ENCODE measurements at places on chromosomes 16 and 17.

- no peak for DNase-seq
Observed at GRCh38 chr17:81398176-81398831, 3.0 kb downstream of the BAHCC1 start.

- DNase-seq = no peak
Observed at GRCh38 chr16:79883494-79883893, 283.0 kb upstream of the MAF start.

DNA sequence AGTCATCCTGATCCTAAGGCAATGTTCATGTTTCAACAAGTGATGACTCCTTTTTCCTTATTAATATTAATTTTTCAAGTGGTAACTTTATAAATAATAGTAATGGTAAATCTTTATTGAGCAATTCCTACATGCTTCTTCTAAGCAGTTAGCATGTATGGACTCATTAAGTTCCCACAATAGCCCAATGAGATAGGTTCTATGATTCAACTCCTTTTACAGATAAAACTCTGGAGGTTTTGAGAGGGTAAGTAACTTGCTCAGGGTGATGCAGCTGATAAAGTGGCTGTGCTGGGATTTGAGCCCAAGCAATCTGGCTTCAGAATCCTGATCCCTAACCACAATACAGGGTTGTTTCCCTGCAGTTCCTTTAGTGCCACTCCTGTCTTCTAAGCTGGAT is 25.3 kb downstream of the SLC47A1 start:
- no peak for DNase-seq

DNA sequence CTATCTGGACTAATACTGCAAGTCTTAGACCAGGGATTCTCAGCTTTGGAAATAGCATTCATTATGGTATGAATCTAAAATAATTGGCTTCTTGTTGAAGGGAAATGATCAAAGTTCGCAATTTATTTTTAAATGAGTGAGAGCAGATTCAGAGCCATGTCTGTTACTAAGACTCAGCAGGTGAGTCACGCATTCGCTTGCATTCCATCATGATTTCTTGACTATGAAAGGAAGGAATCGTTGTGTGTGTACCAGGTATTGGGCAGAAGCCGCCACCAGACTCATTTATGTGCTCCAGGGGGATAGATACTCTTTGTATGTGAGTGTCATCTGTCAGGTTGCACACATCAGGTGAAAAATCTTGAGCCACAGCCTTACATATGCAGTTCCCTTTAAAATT is 10.8 kb downstream of the GSG1L2 start:
- DNase-seq = no peak

- DNase-seq = no peak
Observed at GRCh38 chr17:76888661-76889060, 20.5 kb downstream of the MGAT5B start.

DNA sequence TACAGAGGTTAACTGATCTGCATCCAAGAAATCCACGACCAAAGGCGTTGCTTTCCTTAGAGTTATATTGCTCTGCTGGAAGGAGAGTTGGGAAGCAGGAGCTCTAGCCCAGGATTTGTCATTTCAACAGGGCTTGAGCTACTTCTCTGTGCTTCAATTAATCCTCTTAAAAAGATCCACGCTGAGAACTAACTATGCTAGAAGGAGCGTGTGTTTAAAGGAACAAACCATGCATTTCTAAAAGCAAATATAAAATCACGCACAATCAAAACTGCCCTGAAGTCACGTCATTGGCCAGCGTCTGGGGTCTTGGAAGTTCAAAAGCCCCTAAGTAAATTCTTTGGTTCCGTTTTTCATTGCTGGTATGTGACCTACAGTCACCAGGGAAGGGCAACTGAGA is 1.1 kb downstream of the ARL6IP1 start:
- no peak for DNase-seq

DNA sequence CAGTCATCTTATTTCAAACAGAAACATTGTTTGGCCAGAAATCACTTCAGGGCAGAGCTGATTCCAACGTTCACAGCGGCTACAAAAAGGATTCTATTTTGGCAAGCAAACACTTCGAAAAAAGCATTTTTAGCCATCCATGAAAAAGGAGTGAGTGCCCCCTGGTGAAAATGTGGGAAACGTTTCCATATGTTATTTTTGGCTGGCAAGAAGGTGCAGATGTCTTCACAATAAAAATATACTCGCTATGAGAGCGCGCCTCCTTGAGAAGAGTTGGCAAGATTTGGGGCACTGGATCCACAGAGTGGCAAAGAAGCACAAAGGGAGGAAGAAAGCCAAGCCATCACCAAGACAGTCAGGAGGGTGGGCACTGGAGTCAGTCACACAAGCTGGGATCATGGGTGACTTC is 191.1 kb downstream of the CHD9NB start:
- DNase-seq = peak; percentile 39

DNA sequence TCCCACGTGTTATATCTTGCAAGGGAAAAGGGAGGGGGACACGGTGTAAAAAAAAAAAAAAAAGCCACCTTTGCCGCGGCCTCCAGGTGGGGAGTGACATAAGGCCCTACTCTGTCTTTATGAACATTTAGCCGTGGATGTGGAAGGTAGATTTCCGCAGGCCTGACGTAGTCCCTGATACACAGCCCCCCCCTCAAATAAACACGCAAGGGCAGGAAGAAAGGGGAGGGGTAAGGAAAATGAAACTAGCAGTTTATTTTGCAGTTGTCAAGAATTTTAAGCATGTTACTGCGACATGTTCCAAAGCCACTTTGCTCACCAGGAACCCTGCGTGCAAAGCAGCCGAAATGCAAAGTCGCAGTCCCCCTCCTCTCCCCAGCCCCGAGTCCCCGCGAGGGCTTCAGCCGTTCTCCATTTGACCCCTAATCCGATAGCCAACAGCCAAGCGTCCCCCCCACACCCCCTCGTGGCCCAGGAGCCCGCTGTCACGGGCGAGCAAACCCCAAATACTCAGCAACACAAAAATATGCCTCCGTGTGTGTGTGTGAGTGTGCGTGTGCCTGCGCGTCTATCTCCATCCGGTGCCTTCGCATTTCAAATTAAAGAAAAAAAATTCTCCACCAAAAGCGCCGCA is 1.2 kb downstream of the CBX4 start:
- no peak for DNase-seq

DNA sequence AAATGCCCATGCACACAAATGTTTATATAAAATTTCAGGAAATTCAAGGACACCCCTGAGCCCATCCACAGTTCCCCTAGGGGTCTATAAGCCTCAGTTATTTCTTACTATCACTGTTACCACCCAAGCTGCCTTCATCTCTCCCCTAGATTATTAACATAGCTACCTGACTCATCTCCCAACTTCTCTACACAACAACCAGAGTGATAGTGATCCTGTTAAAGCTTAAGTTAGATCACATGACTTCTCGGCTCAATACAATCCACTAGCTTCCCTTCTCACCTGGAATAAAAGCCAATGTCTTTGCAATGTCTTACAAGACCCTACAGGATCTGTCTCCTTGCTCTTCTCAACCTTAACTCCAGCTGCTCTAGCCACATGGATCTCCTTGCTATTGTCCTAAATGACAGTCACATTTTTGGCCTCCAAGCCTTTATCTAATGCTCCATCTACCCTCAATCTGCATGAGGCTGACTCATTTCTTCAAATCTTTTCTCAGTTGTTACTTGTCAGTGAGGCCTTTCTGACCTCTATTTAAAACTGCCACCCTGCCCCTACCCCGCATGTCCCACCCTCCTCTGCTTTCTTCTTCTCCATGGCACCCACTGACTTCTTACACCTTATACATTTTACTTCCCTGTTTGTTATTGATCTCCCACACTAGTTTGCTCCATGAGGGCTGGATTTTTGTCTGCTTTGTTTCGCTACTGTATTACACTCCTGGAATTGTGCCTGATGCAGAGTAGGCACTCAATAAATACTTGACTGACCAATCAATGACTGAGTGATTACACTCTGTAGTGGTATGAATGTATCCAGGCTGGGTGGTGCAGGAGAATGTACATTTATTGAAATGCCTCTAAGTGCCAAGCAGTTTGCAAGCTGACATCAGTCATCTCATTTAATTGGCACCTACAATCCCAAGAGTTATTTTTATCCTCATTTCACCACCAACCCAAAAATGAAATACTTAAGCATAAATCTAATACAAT is 5.2 kb upstream of the LIG3 start:
- DNase-seq = no peak

- DNase-seq = no peak
Observed at GRCh38 chr16:64132759-64133361, 989.0 kb downstream of the CDH11 start.

- no peak for DNase-seq
Observed at GRCh38 chr17:34525651-34526050, 53.7 kb upstream of the TMEM132E start.

DNA sequence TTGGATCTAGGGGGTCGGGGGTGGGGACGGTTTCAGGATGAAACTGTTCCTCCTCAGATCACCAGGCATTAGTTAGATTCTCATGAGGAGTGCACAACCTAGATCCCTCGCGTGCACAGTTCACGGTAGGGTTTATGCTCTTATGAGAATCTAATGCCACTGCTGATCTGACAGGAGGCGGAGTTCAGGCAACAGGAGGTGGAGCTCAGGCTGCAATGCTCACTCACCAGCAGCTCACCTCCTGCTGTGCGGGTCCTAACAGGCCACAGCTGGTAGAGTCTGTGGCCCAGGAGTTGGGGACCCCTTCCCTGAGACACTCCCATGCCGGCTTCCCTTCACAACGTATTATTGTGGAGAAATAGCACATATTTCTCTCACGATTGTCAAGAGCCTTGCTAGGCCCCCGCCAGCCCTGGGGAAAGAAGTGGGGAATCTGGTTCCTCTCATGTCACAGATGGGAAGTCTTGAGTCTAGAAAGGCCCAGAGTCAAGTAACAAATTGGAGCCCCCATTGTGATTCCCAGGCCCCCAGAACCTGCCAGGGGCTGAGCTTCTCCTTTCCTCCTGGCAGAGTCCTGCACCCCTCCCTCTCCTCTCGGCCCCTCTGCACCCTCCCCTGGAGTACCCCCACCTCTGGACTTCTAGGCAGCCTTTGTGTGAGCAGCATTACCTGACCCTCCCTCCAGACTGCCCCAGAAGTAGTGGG is 6.1 kb upstream of the KRT14 start:
- DNase-seq = no peak

DNA sequence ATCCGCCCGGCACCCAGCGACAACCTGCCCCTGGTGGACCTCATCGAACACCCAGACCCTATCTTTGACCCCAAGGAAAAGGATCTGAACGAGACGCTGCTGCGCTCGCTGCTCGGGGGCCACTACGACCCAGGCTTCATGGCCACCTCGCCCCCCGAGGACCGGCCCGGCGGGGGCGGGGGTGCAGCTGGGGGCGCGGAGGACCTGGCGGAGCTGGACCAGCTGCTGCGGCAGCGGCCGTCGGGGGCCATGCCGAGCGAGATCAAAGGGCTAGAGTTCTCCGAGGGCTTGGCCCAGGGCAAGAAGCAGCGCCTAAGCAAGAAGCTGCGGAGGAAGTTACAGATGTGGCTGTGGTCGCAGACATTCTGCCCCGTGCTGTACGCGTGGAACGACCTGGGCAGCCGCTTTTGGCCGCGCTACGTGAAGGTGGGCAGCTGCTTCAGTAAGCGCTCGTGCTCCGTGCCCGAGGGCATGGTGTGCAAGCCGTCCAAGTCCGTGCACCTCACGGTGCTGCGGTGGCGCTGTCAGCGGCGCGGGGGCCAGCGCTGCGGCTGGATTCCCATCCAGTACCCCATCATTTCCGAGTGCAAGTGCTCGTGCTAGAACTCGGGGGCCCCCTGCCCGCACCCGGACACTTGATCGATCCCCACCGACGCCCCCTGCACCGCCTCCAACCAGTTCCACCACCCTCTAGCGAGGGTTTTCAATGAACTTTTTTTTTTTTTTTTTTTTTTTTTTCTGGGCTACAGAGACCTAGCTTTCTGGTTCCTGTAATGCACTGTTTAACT is 1.0 kb downstream of the NOG start:
- DNase-seq = no peak

GRCh38 chr17:53032861-53033271 is 789.9 kb upstream of the KIF2B start:
- DNase-seq = no peak

DNA sequence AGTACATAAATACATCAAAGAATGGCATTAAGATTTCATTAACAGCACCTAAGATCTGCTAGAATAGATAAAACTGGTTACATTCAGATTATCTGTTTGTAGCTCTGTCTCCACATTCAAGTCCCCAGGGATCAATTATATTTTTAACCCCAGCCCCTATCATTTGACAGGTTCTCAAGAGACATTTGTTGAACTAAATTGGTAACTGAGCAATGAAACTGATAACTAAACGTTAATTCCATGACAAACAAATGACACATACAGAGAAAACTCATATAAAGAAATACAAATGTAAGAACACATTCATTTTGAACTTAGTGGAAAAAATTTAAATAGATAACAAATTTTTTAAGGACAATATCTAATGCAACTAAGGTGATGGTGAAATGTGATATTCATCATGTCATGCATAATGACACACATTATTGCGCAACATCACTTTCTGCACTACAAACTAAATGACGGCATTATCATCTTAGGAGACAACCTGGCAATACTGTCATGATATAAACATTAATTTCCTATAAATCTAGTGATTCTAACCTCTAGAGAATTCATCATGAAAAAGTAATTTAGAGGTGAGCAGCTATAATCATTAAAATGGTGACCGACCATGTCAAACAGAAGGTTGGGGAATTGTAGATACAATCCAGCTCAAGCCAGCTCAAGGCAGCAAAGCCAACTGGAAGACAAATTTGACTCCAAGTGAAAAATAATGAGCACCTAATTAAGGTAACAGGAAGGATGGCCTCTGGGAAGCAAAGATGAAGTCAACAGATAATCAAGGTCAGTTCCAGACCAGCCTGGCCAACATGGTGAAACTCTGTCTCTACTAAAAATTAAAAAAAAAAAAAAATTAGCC is 9.5 kb downstream of the ARHGAP17 start:
- no peak for DNase-seq

GRCh38 chr17:35917519-35918213 is 12.9 kb downstream of the RDM1 start:
- no peak for DNase-seq

DNA sequence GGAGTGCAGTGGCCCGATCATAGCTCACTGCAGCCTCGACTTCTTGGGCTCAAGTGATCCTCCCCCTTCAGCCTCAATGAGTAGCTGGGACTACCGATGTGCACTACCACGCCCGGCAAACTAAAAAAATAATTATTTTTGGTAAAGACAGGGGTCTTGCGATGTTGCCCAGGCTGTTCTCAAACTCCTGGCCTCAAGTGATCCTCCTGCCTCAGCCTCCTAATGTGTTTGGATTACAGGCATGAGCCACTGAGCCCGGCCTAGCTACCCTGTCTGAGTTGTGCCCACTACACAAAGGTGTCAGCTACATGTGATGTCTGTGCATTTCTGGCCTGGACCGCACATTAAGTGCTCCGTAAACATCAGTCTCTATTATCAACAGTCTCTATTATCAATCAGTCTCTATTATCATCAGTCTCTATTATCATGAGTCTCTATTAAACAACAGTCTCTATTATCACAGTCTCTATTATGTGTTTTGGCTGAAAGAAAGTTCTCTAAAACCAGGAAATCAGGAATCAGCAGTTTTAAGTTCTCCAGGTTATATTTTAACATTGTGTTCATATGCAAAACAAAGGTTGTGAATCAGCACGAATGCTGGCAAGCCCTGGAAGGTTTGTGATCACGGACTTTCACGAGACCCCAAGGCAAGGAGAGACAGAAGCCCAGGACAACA is 721 bp upstream of the WWOX start:
- no peak for DNase-seq

GRCh38 chr16:18983565-18984434 is at the start of gene TMC7:
Gene TMC7 (plus strand): TSS chr16:18983934. CDS start chr16:18984064, 130 bp downstream.
- peak; percentile 87 for DNase-seq

Measured in hippocampal formation (tissue), 2 donors.